ENCODE measurements at places on chromosomes 6 and 20.

- no peak for ATAC-seq
Measured at GRCh38 chr6:66190858-66191257, 483.8 kb upstream of the EYS start.

DNA sequence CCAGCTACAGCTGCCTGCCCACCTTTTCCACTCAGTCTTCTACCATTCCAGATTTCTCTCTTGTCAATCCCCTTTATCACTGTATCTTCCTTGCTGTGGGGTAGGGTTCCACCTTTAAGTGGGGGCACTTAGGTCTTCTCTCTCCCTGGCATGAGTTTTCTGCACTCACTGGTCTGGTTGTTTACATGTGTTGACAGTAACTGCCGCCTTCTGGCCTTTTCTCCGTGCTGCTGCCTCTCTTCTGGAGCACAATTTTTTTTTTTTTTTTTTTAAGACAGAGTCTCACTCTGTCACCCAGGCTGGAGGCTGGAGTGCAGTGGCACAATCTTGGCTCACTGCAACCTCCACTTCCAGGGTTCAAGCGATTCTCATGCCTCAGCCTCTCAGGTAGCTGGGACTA, 12.0 kb downstream of the RNF114 start:
- no peak for ATAC-seq

GRCh38 chr6:46128476-46128875, 1.3 kb upstream of the ENPP4 start:
- ATAC-seq = no peak

GRCh38 chr20:25078662-25079061, 3.3 kb downstream of the VSX1 start:
- no peak for ATAC-seq

DNA sequence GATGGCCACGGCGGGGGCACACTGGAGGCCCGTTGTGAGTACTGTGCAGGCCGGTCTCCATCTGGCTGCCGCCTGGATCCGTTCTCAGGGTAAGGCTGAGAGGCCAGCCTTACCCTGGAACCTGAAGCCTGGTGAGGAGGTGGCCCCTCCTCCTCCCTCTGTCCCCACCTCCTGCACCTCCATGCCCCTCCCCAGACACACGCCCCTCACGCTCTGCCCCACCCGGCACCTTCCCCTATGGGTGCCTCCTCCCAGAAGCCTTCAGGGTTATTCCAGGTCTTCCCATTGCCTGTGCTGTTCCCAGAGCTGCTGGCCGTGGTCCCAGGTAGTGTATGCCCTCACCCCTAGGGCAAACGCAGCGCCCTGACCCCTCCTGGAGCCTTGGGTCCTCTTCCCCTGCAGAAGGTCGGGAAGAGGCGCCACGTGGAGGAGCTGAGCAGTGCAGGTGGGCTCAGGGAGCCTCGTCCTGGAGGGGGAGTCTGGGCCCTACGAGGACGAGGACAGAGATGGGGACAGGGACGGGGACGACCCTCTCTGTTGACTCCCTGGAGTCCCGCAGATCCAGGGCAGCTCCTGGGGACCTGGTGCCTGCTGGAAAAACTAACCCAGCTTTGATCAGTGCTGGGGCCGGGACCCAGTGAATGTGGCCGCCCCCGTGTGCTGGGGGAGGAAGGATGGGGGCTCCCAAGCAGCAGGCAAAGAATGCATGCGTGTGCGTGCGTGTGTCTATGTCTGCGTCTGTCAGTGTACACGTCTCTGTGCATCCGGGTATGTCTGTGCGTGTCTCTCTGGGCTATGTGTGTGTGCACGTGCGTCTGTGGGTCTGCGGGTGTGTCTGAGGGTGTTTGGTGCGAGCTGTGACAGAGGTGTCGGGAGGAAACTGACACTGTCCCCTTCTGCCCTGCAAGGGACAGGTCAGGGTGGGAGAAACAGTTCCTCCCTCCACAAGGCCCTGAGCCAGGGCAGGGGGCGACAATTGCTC, 8.2 kb upstream of the HRH3 start:
- ATAC-seq = no peak
